Activated T-helper 17 cell treated with anti-CD3 and anti-CD28 coated beads, Interleukin-2, amount 50 U/mL, for 72 hours (primary cell): ENCODE measurements at places on chromosomes 2 and 18.

GRCh38 chr2:7061921-7062320 is 144.7 kb downstream of the RNF144A start:
- ATAC-seq, result no peak

- ATAC-seq, result no peak
These were observed 79.5 kb upstream of the CTDP1 start for GRCh38 chr18:79600141-79600540.

DNA sequence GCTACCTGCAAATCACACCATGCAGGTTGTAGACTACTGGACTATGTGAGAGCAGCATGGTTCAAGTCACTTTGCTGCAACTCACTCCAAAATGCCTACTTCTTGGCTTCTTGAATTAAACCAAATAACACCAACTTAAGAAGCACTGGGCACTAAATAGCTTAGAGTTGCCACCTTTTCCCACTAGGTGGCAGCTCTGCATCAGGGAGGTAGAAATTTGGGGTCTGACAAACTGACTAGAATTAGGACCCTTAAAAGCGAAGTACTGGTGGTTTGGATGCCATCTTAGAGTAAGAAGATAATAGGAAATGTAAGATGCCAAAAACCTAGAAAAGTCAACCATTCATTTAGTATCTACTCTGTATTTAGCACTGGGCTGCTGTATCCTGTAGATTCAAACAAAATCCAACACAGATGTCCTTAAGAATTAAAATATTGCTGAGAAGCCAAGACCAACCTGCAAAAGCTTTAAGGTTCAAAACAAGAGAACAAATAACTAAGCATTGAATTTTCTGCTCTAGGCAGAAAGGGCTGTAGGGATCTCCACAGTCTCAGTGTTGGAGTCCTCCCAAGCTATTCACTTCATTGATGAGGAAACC is 65.5 kb downstream of the CCBE1 start:
- no peak for ATAC-seq

DNA sequence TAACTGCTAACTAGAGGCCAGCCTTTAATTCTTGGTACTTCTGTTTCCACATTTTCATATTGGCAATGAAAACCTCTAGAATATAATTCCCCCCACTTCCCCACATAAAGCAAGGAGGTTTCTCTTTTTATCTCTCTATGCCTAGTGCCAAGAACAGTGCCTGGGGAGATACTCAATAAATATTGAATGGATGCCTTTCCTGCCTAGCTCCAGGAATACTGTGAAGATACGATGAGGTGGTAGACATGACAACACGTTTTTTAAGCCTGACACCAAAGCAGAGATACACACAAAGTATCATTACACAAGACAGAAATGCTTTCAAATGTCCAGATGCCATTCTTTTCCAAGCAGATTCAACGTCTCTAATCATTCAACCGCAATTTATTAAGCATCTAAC is 535.5 kb downstream of the XIRP2 start:
- ATAC-seq, result no peak

DNA sequence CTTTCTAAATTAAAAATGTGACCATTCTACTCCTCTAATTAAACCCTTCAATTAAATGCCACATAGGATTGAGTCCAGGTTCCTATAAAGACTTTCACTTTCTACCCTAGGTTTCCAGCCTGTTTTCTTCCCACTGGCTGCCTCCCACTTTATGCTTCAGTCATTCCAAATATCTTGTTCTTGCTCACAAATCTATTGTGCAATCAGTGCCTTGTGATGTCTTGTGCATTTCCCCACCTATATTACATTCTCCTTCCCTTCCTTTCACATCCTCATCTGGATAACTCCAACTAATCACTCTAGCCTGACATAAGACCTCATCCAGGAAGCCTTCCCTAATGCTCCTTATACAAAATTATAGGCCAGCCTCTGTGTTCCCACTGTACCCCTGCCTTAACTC is 281.7 kb upstream of the LRATD1 start:
- ATAC-seq, result no peak

GRCh38 chr2:3405876-3406275 is 26.4 kb downstream of the TRAPPC12 start:
- no peak for ATAC-seq

DNA sequence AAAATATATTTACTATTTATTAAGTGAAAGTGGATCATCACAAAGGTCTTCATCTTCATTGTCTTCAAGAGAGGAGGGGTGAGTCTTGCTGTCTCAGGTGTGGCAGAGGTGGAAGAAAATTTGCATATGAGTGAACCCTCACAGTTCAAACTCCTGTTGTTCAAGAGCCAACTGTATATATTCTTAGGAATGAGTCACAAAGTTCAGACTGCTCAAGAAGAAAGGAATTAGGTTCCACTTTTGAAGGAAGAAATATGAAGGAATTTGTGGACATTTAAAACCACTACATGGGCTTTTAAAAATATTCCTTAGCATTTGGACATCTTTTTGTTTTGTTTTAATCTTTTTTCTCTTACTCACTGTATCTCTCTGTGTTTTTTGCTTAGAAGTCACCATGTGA is 212.6 kb downstream of the INSIG2 start:
- ATAC-seq, result no peak

DNA sequence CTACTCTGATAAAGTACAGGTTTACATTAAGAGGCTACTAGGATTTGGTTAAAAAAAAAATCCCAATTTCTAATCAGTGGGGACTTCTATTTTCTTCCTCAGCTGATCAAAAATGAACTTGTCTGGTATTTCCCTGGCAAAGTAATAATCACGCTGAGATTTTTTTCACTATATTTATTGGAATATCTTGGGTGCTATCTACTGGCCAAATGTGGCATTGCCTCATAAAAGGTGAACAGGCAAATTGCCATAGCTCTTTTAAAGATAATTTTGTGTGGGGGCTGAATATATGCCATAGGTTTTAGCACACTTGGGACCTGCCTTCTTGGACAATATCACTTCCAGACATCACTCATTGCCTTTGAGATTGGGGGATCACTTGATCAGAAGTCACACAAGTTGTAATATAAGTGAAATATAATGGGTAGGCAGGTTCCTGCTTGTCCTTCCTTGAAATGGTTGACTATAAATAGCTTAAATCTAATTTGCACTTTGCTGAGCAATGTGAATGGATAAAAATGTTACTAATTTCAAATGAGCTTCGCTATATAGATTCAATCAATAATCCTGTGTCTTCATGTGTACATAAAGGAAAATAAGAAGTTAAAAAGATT is 7.0 kb upstream of the NXPH2 start:
- ATAC-seq, result no peak

DNA sequence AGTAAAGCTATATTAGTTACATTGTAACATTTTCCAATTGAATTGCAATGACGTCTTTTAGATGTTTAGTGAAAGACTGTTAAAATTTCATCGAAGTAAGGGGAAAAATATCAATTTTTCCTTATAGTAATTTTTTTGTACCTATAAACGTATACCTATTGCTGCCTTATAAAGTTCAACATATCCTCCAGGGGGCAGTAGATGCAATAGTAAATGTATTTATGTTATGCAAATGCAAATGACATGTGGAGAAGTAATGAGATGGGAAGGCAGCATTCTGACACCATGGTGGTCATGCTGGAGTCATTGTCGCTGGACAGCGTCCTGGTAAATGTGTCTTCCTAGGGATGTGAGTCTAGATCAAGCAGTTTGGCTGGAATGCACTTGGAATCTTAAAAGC is 38.7 kb downstream of the MSTN start:
- ATAC-seq, result peak; percentile 57

DNA sequence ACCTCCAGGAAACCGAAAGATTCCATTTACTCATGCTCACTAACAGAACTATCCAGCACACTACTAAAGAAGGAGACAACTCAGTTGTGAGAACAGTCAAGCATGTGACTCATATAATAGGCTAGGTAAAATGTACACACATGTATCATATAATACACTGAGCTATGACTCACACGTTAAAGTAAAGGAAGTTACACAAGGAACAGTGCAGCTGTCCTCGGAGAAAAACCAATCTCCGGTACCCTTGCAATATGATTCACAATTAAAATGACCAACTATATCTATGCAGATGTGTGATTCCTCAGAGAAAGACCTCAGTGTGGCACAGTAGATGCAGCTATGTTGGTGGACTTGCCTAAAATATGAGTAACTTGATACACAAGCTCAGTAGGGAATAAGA is 76.5 kb downstream of the STRN start:
- ATAC-seq, result peak; percentile 100

- no peak for ATAC-seq
These were observed 127.2 kb upstream of the SMIM21 start for GRCh38 chr18:75554644-75555185.

DNA sequence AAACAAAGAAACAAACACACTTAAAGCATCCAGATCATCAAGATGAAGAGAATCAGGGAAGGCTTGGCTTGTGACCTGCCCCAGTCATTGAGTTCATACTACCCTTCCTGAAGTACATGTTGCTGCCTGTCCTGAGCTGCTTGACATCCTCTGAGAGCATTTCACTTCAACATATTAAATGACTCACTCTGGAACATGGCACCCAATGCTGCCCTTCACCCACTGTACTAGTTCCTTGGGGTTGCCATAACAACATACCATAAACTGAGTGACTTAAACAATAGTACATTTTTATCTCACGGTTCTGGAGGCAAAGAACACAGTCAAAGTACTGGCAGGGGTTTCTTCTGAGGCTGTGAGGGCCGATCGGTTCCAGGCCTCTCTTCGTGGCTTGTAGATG is 371.3 kb downstream of the RNF144A start:
- no peak for ATAC-seq

DNA sequence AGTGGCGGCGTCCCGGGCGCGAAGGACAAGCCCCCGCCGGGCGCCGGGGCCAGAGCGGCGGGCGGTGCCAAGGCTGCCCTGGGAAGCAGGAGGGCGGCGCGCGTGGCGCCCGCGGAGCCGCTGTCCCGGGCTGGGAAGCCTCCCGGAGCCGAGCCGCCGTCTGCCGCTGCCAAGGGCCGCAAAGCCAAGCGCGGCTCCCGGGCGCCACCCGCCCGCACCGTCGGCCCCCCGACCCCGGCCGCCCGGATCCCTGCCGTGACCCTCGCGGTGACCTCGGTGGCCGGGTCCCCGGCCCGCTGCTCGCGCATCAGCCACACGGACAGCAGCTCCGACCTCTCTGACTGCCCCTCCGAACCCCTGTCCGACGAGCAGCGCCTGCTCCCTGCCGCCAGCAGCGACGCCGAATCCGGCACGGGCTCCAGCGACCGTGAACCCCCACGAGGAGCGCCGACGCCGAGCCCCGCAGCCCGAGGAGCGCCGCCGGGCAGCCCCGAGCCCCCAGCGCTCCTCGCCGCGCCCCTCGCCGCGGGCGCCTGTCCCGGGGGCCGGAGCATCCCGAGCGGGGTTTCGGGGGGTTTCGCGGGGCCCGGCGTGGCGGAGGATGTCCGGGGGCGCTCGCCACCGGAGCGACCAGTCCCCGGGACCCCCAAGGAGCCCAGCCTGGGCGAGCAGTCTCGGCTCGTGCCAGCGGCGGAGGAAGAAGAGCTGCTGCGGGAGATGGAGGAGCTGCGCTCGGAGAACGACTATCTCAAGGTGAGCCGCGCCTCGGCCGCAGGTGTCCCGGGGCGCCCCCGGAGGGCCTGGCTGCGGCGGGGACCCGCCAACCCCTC is 820 bp downstream of the MTCL1 start:
- no peak for ATAC-seq

DNA sequence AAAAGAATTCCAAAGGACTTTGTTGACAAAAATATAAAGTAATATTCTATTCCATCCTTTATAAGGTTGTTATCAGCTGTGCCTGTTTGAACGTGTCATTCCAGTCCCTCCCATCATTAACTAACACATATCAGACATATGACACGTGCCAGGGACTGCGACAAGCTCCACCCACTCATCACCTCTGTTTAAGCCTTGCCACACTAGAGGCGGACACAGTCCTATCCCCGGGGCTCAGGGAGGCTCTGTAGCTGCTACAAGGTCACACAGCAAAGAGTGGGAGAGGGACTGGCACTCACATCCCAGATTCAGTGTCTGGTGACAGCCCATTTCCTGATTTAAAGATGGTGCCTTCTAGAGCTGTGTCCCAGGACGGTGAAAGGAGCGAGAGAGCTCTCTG is 30.0 kb downstream of the TBC1D8 start:
- ATAC-seq, result no peak

- ATAC-seq, result no peak
These were observed 585.1 kb downstream of the ZEB2 start for GRCh38 chr2:143934626-143935481.

- ATAC-seq, result no peak
These were observed 70.6 kb downstream of the SLC4A3 start for GRCh38 chr2:219697811-219698747.

GRCh38 chr2:42935692-42936671 is 143.6 kb upstream of the HAAO start:
- ATAC-seq, result peak; percentile 90

GRCh38 chr2:44768438-44769236 is 172.9 kb upstream of the SIX3 start:
- no peak for ATAC-seq

GRCh38 chr2:42804338-42804737 is 12.0 kb upstream of the HAAO start:
- no peak for ATAC-seq

- ATAC-seq, result no peak
These were observed 544.7 kb downstream of the PARD3B start for GRCh38 chr2:205089958-205090357.

GRCh38 chr2:240990266-240990529 is 8.2 kb upstream of the SNED1 start:
- no peak for ATAC-seq
